ENCODE measurements at places on chromosomes 2 and 18. TPM values are rescaled to one million over a fixed set of nuclear protein-coding genes. Genes with fewer than 3 reads are reported as not detected.

EGR4 gene
- total RNA-seq, result not detected

GATA6 gene
- 24.1 TPM for total RNA-seq

SCN3A gene
- total RNA-seq, result 0.12 TPM

TMEM247 gene
- total RNA-seq, result not detected

RAB6C gene
- total RNA-seq, result not detected

LINC00305 gene
- not detected for total RNA-seq

CRYBA2 gene
- total RNA-seq, result 6.4 TPM

RESP18 gene
- not detected for total RNA-seq

SLC23A3 gene
- 1.7 TPM for total RNA-seq

EML6 gene
- total RNA-seq, result 15.7 TPM

MC5R gene
- total RNA-seq, result not detected

TNS1 gene
- 1.5 TPM for total RNA-seq

SIX3 gene
- 0.07 TPM for total RNA-seq

ABCG8 gene
- not detected for total RNA-seq

CCBE1 gene
- 13.9 TPM for total RNA-seq

TACR1 gene
- not detected for total RNA-seq

RNU2-63P gene
- not detected for total RNA-seq

ELAC1 gene
- total RNA-seq, result 4.4 TPM

GAD1 gene
- total RNA-seq, result 10.6 TPM

NYAP2 gene
- not detected for total RNA-seq

VIL1 gene
- 0.26 TPM for total RNA-seq

CD28 gene
- not detected for total RNA-seq

IMPACT gene
- 19.9 TPM for total RNA-seq

EDAR gene
- 0.04 TPM for total RNA-seq

HOXD10 gene
- total RNA-seq, result not detected

ANKRD36C gene
- 17.6 TPM for total RNA-seq

SGPP2 gene
- total RNA-seq, result not detected

LRP2 gene
- not detected for total RNA-seq

ANO7 gene
- total RNA-seq, result 2.6 TPM

GALR1 gene
- total RNA-seq, result not detected

ANKRD44 gene
- total RNA-seq, result 28.7 TPM

ARHGAP25 gene
- total RNA-seq, result not detected

TRMT61B gene
- total RNA-seq, result 21.7 TPM

HOXD1 gene
- total RNA-seq, result not detected

All from PC-3 (cell line).